Activated T-cell treated with anti-CD3 and anti-CD28 coated beads, Interleukin-2, amount 50 U/mL, for 48 hours (primary cell): ENCODE measurements at places on chromosomes 7 and 10.

GRCh38 chr7:96837593-96837992 is 127.9 kb upstream of the SEM1 start:
- no peak for DNase-seq

- DNase-seq: no peak
Observed at GRCh38 chr10:5945561-5946418, 31.6 kb downstream of the IL15RA start.

DNA sequence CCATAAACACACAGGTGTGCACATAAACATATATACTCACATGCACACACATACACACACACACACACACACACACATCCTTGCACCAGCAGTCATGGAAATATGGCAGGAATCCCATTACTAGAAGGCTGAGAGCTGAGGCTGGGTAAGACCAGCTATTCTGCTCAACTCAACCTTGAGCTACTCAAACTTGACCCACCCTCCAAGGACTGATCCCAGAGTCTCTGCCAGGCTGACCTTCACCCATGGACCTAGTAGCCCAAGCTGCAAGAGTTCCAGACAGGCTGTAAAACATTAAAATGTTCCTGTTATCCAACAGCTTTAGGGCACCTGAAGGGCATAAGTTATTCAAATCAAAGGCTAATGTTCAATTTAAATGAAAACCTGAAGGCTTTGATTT is 134.6 kb downstream of the FRMD4A start:
- no peak for DNase-seq

DNA sequence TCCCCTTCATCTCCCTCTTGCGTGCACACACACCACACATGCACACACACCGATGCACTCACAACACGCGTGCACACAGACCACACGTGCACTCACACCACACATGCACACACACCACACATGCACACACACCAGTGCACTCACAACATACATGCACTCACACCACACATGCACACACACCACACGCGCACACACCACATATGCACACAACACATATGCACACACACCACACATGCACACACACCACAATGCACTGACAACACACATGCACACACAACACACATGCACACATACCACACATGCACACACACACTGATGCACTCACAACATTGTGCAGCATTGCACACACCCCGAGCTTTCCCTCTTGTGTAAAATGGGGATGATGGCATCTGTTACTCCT is 68.1 kb downstream of the TRRAP start:
- DNase-seq: no peak

DNA sequence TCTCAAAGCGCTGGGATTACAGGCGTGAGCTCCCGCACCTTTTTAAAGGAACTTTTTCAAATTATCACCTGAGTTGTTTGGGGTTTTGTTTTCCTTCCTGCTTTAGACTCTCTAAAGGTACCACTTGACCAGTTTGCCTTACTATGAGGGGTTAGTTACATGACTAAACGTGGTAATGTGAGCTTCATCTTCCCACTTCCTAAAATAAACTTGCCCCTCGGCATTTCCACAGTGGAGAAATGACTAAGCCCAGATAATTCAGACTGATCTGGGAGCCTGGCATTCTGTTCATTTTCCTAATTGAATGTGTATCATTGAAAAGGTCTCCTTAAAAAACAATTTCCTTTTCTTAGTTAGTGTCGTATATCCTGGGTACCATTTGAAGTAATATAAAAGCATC is 163.4 kb downstream of the PLXDC2 start:
- no peak for DNase-seq
